ENCODE measurements at places on chromosomes 16 and 17.
A peak's percentile ranks its signal among the peaks of the same experiment; 100 is the strongest.

DNA sequence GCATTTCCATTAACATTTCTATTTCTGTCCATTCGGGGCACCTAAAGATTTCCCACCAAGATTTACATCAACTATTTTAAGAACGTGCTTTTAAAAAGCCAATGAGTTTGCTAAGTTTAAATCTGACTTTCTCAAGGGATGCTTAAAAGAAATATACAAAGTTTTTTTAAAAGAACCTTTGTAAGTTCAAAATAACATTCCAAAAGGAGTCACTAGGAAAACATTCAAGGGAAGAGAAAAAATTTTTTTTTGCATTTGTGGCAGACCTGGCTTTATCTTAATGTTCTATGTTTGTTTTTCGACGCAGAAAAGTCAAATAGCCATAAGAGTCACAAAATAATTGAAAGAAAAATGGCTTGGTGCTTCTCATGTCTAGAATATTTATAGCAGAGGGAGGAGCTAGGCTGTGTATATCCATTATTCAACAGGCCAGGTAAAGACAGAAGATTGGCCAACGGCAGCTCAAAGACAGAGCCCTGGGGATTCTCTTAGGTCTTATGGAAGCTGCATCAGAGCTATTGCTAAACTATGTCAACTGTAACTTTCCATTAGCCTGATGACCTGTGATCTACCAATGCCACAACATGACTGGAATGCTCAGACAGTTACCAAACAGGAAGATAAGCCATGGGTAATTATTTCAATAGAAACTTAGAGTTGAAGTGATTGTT is 37.8 kb upstream of the MYOCD start:
- no peaks in the 10 kb centered on the region for H3K4me1 ChIP-seq
- no peak overlapping the region for H3K4me3 ChIP-seq
- no peaks in the 10 kb centered on the region for H3K36me3 ChIP-seq
- no peak overlapping the region for H3K27ac ChIP-seq
- no peak for DNase-seq

DNA sequence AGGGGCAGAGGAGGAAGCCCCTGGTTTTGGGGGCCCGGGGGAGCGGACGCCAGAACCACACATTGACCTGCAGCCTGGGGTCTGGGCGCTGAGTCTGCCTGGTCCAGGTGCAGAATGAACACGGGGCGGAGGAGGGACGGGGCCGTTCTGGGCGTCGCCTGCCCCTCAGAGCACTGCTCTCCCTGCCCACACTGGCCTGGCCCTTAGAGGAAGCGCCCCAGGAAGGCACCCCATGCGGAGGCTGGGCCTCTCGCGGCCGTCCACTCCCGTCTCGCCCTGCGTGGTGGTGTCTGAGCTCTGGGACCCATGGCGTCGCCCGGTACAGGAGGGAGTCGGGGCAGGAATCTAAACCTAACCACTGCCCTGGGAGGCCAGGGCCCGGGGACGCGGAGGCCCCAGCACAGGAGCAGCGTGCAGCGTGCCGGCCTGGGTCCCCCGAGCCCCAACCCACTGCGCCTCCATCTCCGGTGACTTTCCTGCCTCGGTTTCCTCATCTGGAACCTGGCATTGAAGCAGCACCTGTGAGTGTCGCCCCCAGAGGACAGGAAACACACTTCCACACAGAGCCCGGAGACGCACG is 4.3 kb downstream of the TPSD1 start:
- no peak overlapping the region for H3K27ac ChIP-seq
- DNase-seq, result no peak
- H3K27me3 ChIP-seq, result peaks cover 18% of the 10 kb centered on the region
- H3K36me3 ChIP-seq, result no peaks in the 10 kb centered on the region

DNA sequence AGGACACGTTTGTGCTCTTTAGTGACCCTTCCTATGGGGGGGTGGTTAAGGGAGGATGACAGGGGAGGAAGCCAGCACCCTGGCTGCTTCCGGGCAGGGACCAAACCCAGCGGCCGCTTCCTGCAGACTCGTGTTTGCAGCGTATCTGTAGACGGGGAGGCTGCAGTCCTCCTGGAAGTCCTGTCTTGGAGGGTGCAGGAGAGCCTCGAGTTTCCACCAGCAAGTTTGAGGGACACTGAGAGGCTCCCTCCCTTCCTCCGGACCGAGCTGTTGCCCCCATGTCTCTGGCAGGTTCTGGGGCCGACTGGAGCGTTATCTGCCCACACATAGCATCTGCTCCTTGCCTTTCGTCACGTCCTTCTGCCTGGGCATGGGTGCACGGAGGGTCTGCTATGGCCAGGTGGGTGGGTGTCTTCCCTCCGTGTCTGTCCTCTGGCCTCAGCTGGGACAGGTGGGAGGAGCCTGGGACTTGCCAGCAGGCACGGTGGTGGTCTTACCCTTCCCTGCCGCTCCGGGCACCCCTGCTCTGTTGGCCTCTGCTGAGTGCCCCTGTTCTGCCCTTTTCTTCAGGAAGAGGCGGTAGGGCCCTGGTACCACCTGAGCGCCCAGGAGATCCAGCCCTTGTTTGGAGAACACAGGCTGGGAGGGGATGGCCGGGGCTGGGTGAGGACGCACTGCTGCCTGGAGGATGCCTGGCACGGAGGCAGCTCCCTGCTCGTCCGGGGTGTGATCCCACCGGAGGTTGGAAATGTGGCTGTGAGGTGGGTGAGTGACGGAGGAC is 8.8 kb downstream of the ENGASE start:
- no peaks in the 10 kb centered on the region for H3K27me3 ChIP-seq
- peaks cover 14% of the 10 kb centered on the region for H3K36me3 ChIP-seq
- DNase-seq, result no peak
- no peak overlapping the region for H3K4me3 ChIP-seq

DNA sequence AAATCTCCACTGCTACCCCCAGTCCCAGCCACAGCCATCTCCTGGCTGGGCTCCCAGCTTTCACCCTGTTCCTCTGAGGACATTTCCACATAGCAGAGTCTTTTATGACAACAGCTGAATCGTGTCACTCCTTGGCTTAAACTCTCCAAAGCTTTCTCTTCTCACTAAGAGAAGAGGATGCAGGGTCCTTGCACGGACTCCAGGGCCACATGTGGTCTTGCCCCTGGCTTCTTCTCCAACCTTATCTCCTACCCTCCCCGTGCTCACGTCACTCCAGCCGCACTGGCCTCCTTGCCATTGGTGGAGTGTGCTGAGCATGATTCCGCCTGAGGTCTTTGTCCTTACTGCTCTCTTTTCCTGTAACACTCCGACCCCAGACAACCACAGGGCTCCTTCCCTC is 39.9 kb upstream of the CCDC182 start:
- no peak for DNase-seq
- no peak overlapping the region for H3K27ac ChIP-seq

DNA sequence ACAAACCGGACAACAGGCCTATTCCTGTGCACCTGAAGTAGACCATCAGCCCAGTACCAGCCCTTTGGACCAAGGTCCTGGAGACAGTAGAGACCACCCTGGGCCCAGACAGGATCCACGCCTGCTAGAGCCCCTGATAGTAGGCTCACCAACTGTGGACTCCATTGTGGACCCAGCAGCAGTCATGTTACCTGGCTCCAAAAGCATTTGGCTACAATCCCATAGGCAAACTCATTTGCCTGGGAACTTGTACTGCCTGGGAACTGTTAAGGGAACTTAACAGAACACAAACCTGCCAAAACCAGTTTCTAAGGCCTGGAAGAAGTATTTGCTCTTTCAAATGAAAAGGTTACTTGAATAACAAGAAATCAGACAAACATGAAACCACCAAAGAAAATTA is 10.0 kb upstream of the ACSM1 start:
- no peak overlapping the region for H3K4me3 ChIP-seq
- no peak for DNase-seq
- H3K4me1 ChIP-seq, result no peaks in the 10 kb centered on the region
- no peak overlapping the region for H3K27ac ChIP-seq

GRCh38 chr16:85935974-85936760 is 37.2 kb downstream of the IRF8 start:
- peak overlapping the region; percentile 78 for H3K4me3 ChIP-seq
- DNase-seq, result peak; percentile 84
- H3K27me3 ChIP-seq, result peaks cover 10% of the 10 kb centered on the region
- peaks cover 30% of the 10 kb centered on the region for H3K4me1 ChIP-seq
- H3K27ac ChIP-seq, result peak overlapping the region; percentile 92

- H3K4me1 ChIP-seq, result no peaks in the 10 kb centered on the region
- H3K36me3 ChIP-seq, result peaks cover 39% of the 10 kb centered on the region
- peak overlapping the region; percentile 2 for H3K27ac ChIP-seq
- no peak for DNase-seq
- no peak overlapping the region for H3K4me3 ChIP-seq
Measured at GRCh38 chr16:16143038-16143763, 80.1 kb downstream of the ABCC6 start.

GRCh38 chr17:16463358-16464302 is 28.4 kb downstream of the LRRC75A start:
- H3K27me3 ChIP-seq, result no peaks in the 10 kb centered on the region
- peaks cover 4% of the 10 kb centered on the region for H3K36me3 ChIP-seq
- DNase-seq, result no peak
- H3K27ac ChIP-seq, result no peak overlapping the region

Measured in T-helper 2 cell treated with Interferon-gamma antibody and Interleukin-4, amounts not matched to agents 5 μg/mL and 100 μg/mL, for 36 hours (primary cell).